Placental epithelial cell (primary cell): ENCODE measurements at places on chromosomes 2 and 18. TPM values are rescaled to one million over a fixed set of nuclear protein-coding genes. Genes with fewer than 3 reads are reported as not detected.

CDH19 gene
- not detected in 2 replicates for total RNA-seq

CD8A gene
- under 0.01 TPM in 1 of 2 replicates, not detected in the other for total RNA-seq

PTPN4 gene
- 51.2 and 53.8 TPM in 2 replicates for total RNA-seq

MAPK4 gene
- total RNA-seq, result 5.9 and 7.5 TPM in 2 replicates

ANKRD62 gene
- total RNA-seq, result not detected in 2 replicates

ALKAL2 gene
- 2.0 and 2.2 TPM in 2 replicates for total RNA-seq

LOXHD1 gene
- total RNA-seq, result not detected in 2 replicates

MLPH gene
- total RNA-seq, result 21.9 and 52.6 TPM in 2 replicates

TM4SF20 gene
- not detected in 2 replicates for total RNA-seq

GPR39 gene
- 34.2 and 64.2 TPM in 2 replicates for total RNA-seq

COA5 gene
- 16.1 and 25.1 TPM in 2 replicates for total RNA-seq

CENPO gene
- 18.5 and 21.4 TPM in 2 replicates for total RNA-seq

HOXD12 gene
- not detected in 2 replicates for total RNA-seq

DSC2 gene
- 69.5 and 81.7 TPM in 2 replicates for total RNA-seq

APCDD1 gene
- total RNA-seq, result 1.7 and 2.0 TPM in 2 replicates

SCG2 gene
- total RNA-seq, result 0.33 and 3.1 TPM in 2 replicates

CDH7 gene
- total RNA-seq, result not detected in 2 replicates

C18orf54 gene
- total RNA-seq, result 2.0 TPM in 2 replicates

IHH gene
- total RNA-seq, result under 0.01 TPM in 1 of 2 replicates, not detected in the other

IL1RN gene
- total RNA-seq, result 5.1 and 9.2 TPM in 2 replicates

PKDCC gene
- total RNA-seq, result 1.1 and 1.6 TPM in 2 replicates

PTPRN gene
- total RNA-seq, result under 0.01 and 0.11 TPM in 2 replicates
